ENCODE measurements at places on chromosomes 5 and 9.
A peak's percentile ranks its signal among the peaks of the same experiment; 100 is the strongest.

DNA sequence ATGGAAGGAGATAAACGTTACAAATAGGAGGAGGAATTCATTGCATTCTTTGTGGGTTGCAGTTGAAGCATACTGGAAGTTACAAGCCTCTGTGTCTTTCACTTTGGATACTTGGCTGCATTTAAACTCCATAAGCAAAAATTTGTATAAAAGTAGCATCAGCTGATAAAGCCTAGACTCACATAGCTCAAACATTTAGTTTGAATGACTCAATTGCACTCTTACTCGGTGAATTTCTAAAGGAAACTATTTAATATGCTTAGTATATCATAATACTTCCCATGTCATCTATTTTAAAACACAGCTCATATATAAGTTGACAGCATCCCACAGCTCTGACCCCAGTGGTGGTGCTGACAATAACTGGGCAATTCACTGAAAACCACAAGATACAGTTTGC, 596.6 kb upstream of the ZNF608 start:
- DNase-seq: no peak

DNA sequence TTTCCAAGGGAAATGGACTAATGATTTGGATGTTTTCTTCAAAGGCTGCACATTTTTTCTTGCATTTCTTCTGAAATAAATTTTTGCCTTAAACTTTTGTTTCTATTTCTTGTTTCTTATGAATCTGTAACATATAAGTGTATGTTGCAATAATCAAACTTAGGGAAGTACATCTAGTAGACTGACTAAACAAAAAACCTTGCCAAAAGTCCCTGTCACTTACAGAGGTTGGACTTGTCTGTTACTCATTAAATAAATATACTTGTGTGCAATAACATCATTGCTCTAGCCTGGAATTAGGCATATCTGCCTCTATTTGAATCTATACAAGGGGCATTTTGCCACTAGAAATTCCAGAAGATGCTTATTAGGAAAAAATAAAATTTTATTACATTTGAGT, 56.6 kb downstream of the C6 start:
- DNase-seq: no peak

DNA sequence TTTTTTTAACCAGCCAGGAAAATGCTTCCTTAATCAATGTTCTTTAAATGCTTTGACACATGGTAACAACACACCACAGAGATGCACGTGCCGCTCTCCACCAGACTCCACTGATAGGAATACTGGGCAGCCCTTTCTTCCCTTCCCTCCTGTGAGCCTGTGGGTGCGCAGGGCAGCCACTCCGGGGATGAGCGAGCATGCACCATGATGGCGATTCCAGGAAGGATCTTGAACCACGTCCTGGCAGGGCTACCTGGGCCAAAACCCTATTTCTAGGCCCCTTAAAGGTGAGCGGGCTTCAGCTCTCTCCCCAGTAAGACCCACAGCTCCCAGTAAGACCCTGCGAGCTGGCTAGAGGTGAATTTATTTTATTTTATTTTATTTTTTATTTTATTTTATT, 128.2 kb downstream of the MVB12B start:
- no peak for DNase-seq

DNA sequence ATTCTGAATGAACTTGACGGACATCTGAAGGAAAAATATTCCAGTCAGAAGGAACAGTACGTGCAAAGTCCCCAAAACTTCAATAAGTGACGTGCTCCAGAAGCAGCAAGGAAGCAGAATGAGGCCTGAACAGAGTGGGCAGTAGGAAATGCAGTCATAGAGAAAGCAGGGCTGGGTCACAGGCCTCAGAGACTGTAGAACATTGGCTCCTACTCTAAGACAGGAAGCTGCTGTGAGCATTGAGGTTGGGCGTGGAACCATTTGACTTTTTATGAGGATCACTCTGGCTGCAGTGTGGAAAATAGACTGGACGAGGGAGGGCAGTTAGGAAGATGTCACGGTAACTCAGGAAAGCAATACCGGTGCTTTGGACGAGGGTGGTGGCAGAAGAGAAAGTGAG, 64.0 kb downstream of the DOCK8 start:
- DNase-seq: peak; percentile 2

GRCh38 chr5:163342306-163342705, 95.1 kb upstream of the CCNG1 start:
- DNase-seq: no peak

- DNase-seq: no peak
Measured at GRCh38 chr9:94783928-94784327, 57.4 kb downstream of the AOPEP start.

- no peak for DNase-seq
Measured at GRCh38 chr5:134226441-134227192, 744 bp upstream of the PPP2CA start.

- no peak for DNase-seq
Measured at GRCh38 chr9:111360881-111361280, 30.9 kb upstream of the OR2K2 start.

DNA sequence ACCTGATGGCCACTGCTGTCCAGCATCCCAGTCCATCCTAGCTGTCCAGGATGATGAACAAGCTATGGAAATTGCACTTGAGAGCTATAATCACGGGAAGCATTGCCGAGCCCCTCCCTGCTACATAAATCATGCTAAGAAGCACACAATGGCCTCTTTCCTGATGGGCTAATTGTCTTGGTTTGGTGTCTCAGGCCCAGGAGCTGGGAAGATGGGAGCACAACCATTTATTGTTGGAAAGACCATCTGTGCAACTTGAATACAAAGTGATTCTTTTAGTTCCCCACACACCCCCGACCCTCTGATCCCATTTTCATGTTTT, 80.4 kb downstream of the RGS3 start:
- no peak for DNase-seq

- DNase-seq: peak; percentile 7
Measured at GRCh38 chr9:93467062-93467416, 13.7 kb upstream of the FAM120AOS start.

DNA sequence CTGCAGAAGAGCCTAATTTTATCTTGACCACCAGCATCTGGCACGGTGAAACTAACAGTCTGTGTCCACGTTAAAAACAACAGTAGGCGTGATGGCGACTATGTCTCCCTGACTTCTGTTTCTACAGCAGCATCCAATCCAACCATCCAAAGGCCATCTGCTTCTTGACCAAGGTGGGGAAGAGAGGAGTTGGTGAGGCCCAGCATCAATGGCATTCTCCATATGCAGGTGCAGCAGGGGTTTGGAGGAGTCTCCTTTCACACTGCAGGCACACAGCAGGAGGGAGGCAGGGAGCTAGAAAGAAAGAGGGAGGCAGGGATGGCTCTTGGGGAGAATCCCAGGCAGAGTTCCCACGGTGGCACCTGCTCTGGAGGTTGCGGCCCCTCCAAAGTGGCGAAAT, 27.0 kb downstream of the MGAT1 start:
- DNase-seq: no peak

DNA sequence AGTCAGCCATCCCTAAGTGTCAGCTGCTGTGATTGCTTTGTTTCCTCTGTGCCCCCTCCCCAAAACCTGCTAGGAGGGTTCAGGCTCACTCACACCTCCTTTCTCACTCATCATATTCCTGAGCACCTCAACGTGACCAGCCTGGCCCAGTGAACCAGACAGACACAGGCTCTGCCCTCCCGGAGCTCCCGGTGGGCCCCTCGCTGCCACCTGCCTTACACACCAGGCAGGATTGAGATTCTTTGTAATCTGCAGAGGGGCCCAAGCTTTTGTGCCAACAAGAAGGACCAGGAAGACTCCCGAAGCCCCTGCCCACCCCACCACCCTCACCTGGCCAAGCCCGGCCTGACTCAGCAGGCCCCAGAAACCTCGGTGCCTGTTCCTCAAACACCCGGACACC, 87.8 kb downstream of the NTNG2 start:
- DNase-seq: no peak

GRCh38 chr5:638501-639252, 26.5 kb downstream of the CEP72 start:
- DNase-seq: no peak

GRCh38 chr5:172910828-172911627, 48.2 kb upstream of the RPL26L1 start:
- DNase-seq: peak; percentile 96

GRCh38 chr9:93945400-93946337, 9.5 kb downstream of the BARX1 start:
- DNase-seq: no peak

DNA sequence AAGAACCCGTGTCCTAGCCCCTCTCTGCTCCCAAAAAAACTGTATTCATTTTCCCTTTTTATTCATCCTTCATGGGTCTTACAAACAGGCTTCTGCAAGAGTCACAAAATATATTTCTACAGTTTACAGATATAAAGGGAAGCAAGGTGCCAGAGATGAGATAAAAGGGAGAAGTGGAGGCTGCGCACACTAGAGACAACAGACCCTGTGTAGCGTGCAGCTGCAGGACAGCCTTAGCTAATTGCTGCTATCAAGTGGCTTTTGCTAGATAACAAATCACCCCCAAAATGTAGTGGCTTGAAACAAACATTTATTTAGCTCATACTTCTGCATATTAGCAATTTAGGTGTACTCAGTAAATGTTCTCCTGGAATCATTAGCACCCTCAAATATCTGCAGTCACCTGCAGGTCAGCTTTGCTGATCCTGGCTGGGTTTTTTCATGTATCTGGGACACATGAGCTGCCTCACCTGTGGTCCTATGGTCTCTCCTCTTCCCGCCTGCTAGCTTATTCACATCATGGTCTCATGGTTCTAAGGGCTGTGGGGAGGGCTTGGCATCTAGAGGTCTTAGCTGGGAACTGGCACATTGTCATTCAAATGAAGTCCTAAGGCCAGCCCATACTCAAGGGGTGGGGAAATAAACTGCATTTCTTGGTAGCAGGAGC, 29.4 kb downstream of the ARHGEF37 start:
- no peak for DNase-seq

DNA sequence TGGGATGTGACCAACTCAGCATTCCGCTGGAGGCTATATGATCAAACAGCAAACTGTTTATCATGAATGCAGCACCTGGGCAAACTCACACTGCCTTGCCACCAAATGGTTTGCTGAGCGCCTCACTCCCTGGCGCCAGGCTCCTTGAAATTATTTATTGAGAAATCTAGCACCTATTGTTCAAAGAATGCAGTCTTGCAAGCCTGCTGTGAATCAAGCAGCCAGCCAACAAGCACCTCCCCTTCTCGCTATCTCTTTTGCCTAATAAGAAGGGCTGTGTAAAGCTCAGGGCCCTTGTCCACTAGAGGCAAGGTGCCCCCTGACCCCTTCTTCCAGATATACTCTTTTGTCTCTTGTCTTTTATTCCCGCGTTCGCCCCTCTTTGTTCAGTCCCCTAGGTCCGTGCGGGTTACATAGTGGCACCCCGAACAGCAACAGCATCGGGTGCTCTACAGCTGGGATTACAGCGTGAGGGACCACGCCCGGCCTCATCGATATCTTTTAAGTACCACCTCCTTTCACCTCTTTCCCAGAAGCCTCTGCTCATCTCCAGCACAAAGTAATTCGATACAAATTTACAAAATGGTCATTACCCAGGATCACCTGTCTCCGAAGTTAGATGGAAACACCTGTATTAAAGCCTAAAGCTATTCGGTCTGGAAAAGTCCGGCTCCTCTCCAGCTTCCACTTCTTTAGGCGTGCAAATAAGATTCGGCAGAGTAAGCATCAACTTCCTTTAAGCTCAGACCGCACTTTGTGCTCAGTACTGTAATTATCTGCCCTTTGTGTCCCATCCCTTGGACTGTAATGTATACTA, 896 bp downstream of the RIGI start:
- no peak for DNase-seq

GRCh38 chr9:20331095-20331685, 291.1 kb downstream of the MLLT3 start:
- no peak for DNase-seq

- DNase-seq: no peak
Measured at GRCh38 chr9:26266146-26266793, 588.0 kb upstream of the TUSC1 start.

- no peak for DNase-seq
Measured at GRCh38 chr5:76443066-76443800, 40.1 kb downstream of the IQGAP2 start.

DNA sequence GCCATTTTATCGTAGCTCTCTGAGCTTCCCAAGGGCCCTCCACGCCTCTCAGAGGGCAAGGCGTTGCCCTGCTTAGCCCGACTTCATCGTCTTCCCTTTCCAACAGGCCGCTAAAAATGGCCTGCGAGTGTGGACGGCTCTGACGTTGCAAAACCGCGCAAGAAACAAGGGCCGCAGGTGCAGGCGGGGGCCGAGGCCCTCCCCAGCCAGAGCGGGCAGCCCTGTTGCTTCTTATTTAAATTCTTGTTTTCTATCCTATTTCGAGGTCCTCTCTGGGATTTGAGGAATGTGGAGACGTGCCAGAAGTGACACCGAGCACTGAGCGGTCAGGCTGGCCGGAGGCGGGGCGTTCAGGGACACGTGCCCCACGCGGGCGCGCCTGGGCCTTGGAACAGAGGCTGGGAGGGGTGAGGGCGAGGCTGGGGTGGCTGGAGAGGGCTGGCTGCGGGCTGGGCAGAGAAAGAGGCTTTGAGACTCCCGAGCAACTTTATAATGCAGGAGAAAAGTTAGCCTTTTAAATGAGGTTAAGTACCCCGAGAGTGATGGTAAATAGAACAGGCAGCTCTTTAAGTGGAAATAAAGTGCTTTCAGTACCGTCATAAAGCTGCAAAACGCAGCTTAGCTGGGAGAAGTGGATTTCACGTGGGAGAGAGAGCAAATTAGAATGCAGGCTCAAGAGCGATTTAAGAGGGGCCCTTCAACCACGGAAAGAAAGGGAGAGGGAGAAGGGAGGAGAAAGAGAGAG, 243.6 kb downstream of the AUH start:
- no peak for DNase-seq

- DNase-seq: no peak
Measured at GRCh38 chr9:93531374-93531773, 45.0 kb upstream of the PHF2 start.

DNA sequence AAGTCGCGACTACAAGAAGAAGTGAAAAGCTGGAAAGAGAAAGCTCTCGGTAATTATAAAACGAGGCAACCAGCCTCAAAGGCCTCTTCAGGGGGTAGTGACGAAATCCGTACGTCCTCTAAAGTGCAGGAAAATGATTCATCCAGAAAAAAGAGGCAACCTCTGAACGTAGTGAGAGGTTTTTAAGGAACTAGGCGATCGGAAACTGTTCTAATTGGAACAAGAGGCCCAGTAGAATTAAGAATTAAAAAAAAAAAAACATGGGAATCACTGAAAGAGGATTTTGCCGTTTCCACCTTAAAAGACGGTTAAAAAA, 1.0 kb downstream of the CSNK1A1 start:
- DNase-seq: no peak

GRCh38 chr9:83544002-83544698, 5.9 kb upstream of the FRMD3 start:
- DNase-seq: peak; percentile 90

DNA sequence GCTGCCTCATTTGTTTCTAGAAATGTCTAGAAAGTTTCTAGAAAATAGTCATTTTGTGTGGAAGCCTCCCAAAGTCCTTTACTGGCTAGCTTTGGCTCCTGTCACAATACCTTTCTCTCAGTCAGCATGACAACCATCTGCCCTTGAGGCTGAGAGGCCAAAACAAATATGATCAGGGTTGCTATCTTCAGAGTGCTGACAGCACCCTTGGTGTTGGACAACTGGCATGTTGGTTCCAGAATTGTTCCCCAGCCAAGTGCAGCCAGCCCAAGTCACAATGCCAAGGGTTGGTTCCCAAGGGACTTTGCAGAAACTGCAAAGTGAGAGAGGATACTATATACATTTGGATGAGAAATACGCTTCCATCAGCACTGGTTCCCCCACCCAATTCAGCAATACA, 140.9 kb upstream of the GAS1 start:
- DNase-seq: no peak

Data from HT1080 (cell line).